Bronchial epithelial cell (primary cell): ENCODE measurements at places on chromosomes 12 and 14. TPM values are rescaled to one million over a fixed set of nuclear protein-coding genes. Genes with fewer than 3 reads are reported as not detected.

SIX1 gene
- 5.3 and 6.5 TPM in 2 replicates for total RNA-seq

CPNE6 gene
- total RNA-seq, result not detected in 2 replicates

SYCP3 gene
- total RNA-seq, result under 0.01 and 0.13 TPM in 2 replicates

ERP27 gene
- not detected in 2 replicates for total RNA-seq

NFATC4 gene
- total RNA-seq, result 4.7 and 7.3 TPM in 2 replicates

TAS2R7 gene
- total RNA-seq, result not detected in 2 replicates

CD163 gene
- not detected in 2 replicates for total RNA-seq
